GM10248 (cell line): ENCODE measurements at places on chromosomes 7 and 10.

DNA sequence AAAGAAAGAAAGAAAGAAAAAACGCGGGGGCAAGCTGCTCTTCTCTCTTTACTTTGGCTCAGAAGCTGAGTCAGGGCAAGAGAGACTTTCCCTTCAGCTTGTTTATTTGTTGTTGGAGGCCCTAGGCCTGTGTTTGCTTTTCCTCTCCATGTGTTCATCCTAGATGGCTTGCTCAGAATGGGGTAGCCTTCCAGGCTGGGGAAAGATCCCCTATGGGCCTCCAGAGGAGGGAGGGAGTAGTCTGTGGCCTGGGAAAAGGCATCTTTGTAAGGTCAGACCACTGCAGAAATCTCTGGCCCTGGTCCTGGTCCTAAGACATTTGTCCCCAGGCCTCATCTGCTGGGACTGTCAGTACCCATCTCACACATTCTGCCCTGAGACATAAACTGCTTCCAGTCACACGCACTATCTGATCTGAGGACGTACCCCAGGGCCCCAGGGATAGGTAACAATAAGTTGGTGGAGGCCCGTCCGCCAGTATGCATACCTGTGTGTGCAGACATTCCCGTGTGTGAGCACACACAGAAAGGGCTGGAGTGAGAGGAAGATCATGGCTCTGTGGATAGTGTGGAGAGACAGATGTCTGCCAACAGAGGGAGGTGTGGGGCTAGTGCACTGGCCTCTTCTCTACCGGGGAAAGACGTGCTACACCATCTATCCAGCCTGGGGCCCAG lies 4.9 kb upstream of the SCD start:
- peak; percentile 61 for DNase-seq

GRCh38 chr10:124152139-124153022 lies 59.0 kb upstream of the CHST15 start:
- DNase-seq, result no peak

DNA sequence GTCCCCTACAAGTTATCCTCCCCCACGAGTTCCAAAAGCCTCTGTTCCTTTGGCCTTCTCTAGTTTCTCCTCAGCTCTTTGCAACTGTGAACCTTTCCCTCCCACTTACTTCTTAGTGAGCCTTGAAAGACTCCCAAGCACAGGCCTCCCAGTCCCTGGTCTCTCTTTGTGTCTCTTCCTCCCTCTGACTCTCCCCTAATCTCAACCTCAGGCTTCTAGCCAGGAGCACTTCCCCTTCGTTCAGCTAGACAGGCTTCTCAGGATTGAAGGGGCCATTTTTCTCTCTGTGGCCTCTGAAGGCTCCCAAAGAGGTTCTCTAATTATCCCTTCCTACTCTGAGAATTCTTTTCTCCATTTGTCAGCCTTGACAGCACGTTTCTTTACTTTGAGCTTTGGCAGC lies 50.2 kb upstream of the PHYHIPL start:
- no peak for DNase-seq

GRCh38 chr7:138752518-138753149 lies 45.2 kb upstream of the TMEM213 start:
- no peak for DNase-seq

- no peak for DNase-seq
Observed at GRCh38 chr7:99498546-99498944, 1.5 kb downstream of the ZNF394 start.

DNA sequence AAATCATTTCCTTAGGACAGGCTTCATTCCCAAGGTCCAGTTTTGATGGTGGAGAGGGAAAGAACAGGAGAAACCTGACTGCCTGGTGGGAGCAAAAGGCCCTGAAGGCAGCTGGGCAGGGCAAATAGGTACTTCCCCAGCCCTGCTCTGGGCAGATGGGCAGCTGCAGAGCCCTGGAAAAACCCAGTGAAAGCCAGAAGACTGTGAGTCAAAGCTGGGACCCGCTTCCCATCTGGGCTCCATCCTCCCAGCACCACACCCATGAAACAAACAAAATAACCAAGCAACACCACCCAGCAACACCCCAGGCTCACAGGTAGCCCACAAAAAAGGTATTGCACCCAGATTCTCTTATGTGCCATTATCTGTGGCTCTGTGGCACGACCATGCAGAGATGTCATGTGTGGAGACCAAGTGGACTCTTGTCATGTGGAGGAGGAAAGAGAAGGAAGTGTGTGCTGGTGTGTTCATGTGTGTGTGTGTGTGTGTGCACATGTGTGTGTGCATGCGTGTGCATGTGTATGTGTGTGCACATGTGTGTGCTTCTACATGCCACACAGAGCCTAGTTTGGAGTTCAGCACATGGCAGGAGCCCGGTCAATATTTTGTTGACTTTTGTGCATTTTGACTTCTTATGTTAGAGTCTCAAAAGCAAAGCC lies 9.8 kb downstream of the CLRN3 start:
- DNase-seq, result no peak

GRCh38 chr10:451021-451471 lies 238.4 kb downstream of the DIP2C start:
- no peak for DNase-seq

DNA sequence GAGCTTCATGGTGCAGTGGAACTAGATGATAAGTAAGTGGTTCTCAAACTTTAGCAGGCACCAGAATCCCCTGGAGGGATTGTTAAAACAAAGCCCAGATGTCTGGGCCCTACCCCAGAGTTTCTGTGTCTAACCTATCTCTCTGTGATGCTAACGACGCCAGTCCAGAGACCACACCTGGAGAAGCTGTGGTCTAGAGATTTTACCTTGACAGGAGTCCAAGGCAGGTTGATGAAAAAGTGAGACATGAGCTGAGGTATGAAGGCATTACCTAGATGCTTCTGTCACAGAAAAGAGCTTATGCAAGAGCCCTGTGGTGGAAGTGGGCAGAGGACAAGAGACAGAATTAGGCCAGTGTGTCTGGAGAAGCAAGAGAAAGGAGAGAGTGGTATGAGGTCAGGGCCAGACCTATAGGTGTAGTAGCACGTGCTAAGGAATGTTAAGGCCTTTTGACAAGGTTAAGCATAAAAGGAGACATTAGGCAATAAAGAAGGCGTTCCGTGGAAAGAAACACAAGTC lies 184.3 kb upstream of the TCF7L2 start:
- DNase-seq, result no peak

GRCh38 chr7:12397671-12398070 lies 6.0 kb downstream of the VWDE start:
- no peak for DNase-seq

- no peak for DNase-seq
Observed at GRCh38 chr7:81402227-81402626, 367.6 kb downstream of the HGF start.

- DNase-seq, result no peak
Observed at GRCh38 chr10:133162178-133162909, 2.3 kb downstream of the KNDC1 start.

DNA sequence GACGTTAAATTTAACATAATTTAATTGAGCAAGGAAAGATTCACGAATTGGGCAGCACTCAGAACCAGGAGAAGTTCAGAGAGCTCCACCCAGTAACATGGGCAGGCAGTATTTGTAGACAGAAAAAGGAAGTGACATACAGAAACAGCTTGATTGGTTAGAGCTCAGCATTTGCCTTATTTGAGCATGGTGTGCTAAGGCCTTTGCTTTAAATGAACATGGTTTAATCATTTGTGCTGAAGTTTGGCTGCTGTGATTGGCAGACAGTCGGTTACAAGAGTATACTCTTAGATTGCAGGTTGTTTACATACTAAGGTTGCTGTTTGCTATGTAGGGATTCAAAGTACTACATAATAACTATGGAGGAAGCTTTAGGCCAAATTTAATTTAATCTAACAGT lies 199.2 kb downstream of the MALRD1 start:
- no peak for DNase-seq

- DNase-seq, result no peak
Observed at GRCh38 chr7:13069841-13070240, 382.4 kb downstream of the ARL4A start.

- no peak for DNase-seq
Observed at GRCh38 chr7:108492742-108493141, 33.2 kb downstream of the PNPLA8 start.

DNA sequence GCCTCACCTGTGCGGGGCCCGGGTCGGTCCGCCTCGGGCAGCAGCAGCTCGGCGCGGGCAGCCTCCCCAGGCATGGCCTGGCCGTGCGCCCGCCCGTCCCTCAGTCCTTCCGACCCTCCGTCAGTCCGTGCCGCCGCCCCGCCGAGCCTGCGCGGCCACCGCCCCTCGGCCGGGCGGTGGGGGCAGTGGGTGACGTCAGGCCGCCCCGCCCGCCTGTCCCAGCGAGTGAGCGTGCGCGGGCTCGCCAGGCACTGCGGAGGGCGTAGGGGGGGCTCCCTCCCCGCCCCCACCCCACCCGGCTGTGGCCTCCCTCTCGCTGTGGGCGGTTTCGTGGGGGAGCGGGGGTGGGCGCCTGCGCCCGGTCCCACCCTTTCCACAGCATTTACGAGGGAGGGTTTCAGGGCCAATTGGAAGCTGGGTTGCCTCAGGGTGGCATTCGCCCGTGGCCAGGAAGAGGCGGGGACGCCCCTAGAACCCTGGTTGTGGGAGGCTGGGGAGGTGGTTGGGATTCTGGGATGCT lies at the start of gene NACAD:
Gene NACAD, minus strand, starts transcription at position 149 of the 520 bp plus-strand sequence. Its CDS starts 75 bp downstream, at position 74.
- DNase-seq, result no peak

DNA sequence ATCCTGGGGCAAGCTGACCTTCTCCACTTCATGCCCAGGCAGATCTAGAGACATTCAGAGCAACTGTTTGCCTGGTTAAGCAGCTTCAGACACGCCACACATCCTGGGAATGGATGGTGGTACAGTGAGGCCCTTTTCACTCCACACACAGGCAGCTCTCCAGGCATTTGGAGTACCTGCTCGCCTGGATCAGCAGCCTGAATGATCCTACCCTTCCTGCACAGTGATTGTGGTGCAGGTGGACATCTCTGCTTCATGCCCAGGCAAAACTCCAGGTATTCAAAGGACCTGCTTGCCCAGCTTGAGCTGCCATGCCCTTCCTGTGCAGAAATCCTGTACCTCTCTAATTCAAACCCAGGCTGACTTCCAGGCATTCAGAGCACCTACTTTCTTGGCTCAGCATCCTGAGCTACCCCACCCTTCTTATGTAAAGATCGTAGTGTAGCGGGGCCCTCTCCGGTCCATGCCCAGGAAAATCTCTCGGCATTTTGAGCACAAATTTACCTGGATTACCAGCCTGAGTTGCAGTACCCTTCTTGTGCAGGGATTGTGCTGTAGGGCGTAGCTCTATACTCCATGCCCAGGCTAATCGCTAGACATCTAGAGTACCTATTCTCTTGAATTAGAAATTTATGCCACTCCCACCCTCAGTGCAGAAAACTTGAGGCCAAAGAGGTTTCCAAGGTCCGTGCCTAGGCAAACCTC lies 972.8 kb downstream of the ANKRD7 start:
- DNase-seq, result no peak

- DNase-seq, result no peak
Observed at GRCh38 chr7:77367976-77368375, 48.2 kb downstream of the GSAP start.

- DNase-seq, result no peak
Observed at GRCh38 chr7:4786015-4786414, 10.6 kb downstream of the AP5Z1 start.

- peak; percentile 16 for DNase-seq
Observed at GRCh38 chr10:100742076-100742771, 3.2 kb upstream of the PAX2 start.

DNA sequence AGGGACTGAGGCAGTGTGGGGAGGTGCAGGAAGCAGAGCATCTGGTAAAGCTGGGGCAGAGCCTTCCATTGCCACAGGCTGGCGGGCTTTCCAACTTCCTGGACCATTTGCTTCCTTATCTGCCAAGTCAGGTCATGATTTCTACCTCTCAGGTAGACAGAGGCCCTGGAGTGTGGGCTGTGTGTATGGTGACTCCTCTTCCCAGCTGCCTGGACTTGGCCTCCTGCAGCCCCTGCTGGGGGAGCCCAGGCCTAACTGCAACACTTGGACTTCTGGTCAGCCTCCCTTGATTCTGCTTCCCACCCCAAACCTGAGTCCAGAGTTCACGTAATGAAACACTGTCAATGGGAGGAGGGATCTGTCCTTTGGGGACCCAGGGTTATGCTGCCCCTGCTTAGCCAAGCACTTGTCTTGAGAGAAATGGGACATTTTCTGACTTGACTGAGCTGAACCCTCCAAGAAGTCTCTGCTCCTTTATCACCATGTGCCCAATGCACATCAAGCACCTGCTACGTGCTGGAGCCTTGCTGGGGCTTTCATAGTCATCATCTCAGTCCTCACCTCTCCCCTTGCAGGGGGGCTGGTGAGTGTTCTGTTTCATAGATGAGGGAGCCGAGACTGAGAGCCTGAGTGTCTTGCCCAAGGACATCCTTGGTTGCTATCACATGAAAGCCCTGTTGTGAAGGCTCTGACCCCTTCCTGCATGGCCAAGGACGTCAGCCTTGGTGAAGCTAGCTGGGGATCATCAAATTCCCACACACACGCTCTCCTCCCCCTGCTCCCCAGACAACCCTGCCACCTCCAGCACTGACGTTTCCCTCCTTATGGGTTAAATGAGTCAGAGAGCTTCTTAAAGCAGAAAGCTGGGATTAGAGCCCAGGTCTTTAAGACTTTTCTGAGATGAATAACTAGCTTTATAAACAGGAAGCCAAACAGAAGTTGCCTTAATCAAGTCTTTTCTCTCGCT lies 3.4 kb downstream of the CLEC2L start:
- DNase-seq, result no peak

DNA sequence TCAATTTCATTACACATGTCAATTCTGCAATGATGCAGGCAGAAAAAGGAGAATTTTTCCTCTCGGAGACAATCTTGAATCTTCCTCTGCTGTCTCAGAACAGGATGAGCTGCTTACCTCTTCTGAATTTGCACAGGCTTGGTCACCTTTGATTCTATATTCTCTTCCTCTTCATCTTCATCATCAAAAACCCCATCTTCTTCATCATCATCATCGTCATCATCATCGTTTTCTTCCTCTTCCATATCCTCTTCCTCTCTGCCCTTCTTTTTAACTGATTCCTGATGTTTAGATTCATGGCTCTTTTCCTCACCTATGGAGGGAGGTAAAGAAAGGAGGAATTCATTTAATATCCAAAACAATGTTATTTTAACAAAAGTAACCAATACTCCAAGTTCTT lies 8.0 kb downstream of the RBM28 start:
- DNase-seq, result no peak

DNA sequence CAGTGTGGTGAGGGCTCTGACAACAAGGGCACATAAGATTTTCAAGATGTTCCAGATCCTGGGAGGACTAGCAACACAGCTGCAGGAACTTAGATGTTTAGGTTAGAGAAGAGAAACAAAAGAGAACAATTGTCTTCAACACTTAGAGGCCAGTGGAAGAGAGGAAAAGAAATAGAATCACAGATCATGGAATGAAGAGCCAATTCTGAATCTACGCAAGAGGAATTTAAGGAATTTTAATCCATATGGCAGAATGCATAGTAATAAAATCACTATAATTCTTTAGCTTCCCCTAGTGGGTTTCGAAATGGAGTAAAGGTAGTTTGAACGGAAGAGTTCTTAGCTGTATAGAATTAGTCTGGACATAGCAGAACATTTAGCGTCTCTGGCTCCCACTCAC lies 114.6 kb upstream of the LRRTM3 start:
- no peak for DNase-seq
